ENCODE measurements at places on chromosomes 5 and 9. TPM values are rescaled to one million over a fixed set of nuclear protein-coding genes. Genes with fewer than 3 reads are reported as not detected.

The PCDHA13 gene
- total RNA-seq: under 0.01 TPM

The PRRX2 gene
- under 0.01 TPM for total RNA-seq

The CERCAM gene
- total RNA-seq: 86.8 TPM

The KCNV2 gene
- total RNA-seq: not detected

DNA sequence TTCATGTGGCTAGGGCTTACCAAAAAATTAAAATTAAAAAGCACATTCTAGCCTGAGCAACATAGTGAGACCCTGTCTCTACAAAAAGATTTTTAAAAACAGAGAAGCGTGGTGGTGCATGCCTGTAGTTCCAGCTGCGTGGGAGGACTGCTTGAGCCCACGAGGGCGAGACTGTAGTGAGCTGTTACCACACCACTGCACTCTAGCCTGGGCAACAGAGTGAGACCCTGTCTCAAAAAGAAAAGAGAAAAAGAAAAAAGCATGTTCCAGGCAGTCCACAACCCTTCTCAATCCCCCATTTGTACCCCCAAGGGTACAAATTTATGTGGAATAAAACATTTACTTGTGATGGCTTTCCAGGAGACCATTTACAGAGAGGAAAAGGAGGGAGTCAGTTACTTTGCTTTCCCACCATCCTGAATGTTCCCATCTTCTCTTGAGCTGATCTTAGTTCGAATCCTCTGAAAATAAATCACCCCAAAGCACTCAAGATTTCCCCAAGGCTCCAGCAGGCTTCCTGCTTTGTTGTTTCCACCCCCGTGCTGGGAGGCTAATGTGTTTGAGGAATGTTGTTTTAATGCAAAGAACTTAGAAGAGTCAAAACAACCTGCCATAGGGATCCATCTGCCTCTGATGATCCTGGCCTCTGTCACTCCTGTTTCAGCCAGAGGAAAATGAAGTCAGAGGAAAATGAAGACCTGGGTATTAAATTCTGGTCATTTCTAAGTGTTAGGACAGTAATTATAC lies 384.7 kb downstream of the BNC2 start:
- DNase-seq: no peak

- no peak for DNase-seq
These were observed 1943.3 kb downstream of the MAT2B start for GRCh38 chr5:165448753-165449152.

DNA sequence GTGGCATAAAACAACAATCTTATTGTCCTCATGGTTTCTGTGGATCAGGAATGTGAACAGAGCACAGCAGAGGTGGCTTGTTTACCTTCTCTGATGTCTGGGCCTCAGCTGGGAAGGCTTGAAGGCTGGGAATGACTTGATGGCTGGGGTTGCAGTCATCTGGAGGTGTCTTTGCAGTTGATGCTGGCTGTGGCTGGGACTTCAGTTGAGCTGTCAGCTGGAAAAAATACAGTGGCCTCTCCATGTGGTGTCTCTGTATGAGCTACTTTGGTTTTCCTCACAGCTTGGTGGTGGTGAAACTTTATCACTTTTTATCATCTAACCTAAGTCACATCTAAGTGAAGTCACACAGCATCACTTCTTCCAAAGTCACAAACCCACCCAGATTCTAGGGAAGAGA lies 24.7 kb upstream of the STX17 start:
- no peak for DNase-seq

- DNase-seq: no peak
These were observed 13.9 kb downstream of the REXO4 start for GRCh38 chr9:133403766-133404453.

DNA sequence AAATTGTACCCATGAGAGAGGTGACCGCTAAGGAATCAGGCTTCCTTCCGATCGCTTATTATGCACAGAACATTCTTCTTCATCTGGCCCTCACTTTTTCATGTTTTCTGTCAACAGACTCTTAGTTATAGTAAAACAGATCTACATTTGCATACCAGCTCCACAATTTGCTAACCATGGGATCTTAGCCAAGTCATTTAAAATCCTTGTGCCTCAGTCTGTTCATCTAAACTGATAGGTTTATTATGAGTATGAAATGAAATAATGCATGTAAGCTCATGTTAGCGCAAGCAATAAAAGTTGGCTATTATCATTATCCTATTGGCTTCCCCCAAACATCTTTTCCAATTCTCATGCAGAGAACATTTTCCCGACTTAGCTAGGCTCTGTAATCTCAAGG lies 42.3 kb downstream of the FGF1 start:
- DNase-seq: peak; percentile 60

DNA sequence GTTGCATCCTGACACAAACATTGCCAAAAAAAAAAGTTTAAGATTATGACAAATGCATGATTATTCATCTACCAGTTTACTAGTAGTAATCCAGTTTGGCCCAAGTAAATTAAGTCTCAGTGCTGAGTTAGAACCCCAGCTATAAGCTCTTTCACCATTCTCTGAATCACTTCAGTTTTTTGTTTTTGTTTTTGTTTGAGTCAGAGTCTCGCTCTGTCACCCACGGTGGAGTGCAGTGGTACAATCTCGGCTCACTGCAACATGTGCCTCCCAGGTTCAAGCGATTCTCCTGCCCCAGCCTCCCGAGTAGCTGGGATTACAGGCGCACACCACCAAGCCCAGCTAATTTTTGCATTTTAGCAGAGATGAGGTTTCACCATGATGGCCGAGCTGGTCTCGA lies 1.5 kb upstream of the PCYOX1L start:
- no peak for DNase-seq

GRCh38 chr5:176882567-176882903 lies 16.6 kb downstream of the HK3 start:
- DNase-seq: no peak

- no peak for DNase-seq
These were observed 16.7 kb downstream of the TGFBR1 start for GRCh38 chr9:99121604-99122003.

DNA sequence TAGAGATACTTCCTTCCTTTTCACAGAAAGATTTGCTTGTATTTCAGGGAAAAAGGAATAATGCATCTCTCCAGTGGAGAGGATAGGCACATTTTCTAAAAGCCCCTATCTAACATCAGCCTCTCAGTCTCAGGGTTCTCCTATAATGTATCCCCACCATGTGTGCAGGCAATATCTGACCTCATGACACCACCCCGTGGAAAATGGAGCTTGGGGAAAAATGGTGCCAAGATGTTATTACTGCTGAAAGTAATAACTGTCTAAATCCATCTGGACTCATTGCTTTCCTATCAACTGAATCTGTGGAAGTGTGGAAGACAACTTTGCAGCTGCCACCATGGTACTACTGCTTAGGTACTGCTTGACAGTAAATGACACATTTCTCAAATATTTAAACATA lies 574.3 kb downstream of the LRRC70 start:
- no peak for DNase-seq

All from fibroblast of villous mesenchyme (primary cell).